Muscle of leg (tissue), 16 donors: ENCODE measurements at places on chromosomes 16 and 17. TPM values are rescaled to one million over a fixed set of nuclear protein-coding genes. Genes with fewer than 3 reads are reported as not detected.

Gene DUS1L
- 43.6 TPM for total RNA-seq

Gene RNU2-1
- total RNA-seq, result not detected

Gene ITGAL
- total RNA-seq, result 0.89 TPM

Gene EPX
- 0.09 TPM for total RNA-seq

- no peaks in the 10 kb centered on the region for H3K36me3 ChIP-seq
- no peak overlapping the region for H3K4me3 ChIP-seq
- H3K4me1 ChIP-seq, result no peaks in the 10 kb centered on the region
- no peaks in the 10 kb centered on the region for H3K27me3 ChIP-seq
- H3K27ac ChIP-seq, result no peak overlapping the region
Measured at GRCh38 chr17:51818777-51819176, 339.7 kb downstream of the CA10 start.

- H3K4me1 ChIP-seq, result peaks cover 29% of the 10 kb centered on the region
- H3K4me3 ChIP-seq, result no peak overlapping the region
- peak overlapping the region; percentile 57 for H3K27ac ChIP-seq
- no peaks in the 10 kb centered on the region for H3K27me3 ChIP-seq
Measured at GRCh38 chr16:69830534-69831211, 68.5 kb downstream of the WWP2 start.

- peaks cover 28% of the 10 kb centered on the region for H3K4me1 ChIP-seq
- H3K27me3 ChIP-seq, result no peaks in the 10 kb centered on the region
- no peak overlapping the region for H3K27ac ChIP-seq
- H3K36me3 ChIP-seq, result peaks cover 2% of the 10 kb centered on the region
- no peak overlapping the region for H3K4me3 ChIP-seq
Measured at GRCh38 chr16:49548325-49548970, 174.8 kb downstream of the C16orf78 start.

DNA sequence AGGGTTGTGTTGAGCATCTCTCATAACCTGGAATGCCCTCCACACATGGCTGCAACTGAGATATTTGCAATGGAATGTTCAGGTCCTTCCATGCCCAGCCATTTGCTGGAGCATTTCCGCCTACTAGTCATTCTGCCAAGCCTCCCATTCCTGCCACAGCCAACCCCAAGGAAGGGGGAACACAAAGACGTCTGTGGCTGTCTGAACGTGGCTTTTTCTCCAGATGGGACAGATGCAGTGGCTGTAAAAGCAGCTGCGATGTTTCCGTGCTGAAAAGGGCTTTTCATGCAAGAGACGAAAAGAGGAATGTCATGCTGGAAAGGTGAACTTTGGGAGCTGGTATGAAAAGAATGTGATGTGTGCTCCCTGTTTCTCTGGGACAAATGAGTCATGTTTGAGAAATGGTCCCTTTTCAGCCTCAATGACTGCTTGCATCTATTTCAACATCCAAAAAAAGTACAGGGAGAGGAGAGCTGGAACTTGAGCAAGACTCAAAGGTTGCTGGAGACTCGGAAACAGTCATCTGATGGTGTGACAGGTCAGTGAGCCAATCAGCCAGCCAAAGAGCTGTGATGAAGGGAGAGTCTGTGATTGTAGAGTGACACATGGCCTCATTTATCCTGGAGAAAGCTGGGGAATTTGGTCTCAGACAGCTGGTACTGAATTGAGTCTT lies 208.9 kb downstream of the SHISA9 start:
- H3K27me3 ChIP-seq, result no peaks in the 10 kb centered on the region
- no peaks in the 10 kb centered on the region for H3K4me1 ChIP-seq
- DNase-seq, result peak; percentile 19
- no peak overlapping the region for H3K27ac ChIP-seq

GRCh38 chr16:8305201-8305600 lies 285.1 kb downstream of the TMEM114 start:
- H3K27ac ChIP-seq, result no peak overlapping the region
- no peak for DNase-seq
- H3K4me1 ChIP-seq, result peaks cover 2% of the 10 kb centered on the region
- H3K4me3 ChIP-seq, result no peak overlapping the region
- no peaks in the 10 kb centered on the region for H3K36me3 ChIP-seq

DNA sequence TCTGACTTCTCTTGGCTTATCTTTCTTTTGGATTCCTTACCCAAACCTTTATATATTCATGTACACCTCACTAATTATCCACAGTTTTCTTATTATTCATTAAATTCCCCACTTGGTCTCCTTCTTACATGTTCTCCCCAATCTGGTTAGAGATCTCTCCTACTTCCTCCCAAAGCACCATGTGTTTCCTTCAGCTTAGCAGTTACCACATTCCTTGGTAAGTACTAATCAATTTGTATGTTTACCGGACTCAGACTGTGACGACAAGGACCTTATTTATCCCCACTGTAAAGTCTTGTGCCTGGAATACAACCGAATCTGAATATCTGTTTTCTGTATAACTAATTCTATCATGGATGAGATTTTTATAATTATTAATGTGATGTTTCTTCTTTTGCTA lies 389.5 kb downstream of the KCNJ2 start:
- no peak for DNase-seq
- peaks cover 4% of the 10 kb centered on the region for H3K4me1 ChIP-seq
- H3K36me3 ChIP-seq, result no peaks in the 10 kb centered on the region
- no peak overlapping the region for H3K4me3 ChIP-seq

DNA sequence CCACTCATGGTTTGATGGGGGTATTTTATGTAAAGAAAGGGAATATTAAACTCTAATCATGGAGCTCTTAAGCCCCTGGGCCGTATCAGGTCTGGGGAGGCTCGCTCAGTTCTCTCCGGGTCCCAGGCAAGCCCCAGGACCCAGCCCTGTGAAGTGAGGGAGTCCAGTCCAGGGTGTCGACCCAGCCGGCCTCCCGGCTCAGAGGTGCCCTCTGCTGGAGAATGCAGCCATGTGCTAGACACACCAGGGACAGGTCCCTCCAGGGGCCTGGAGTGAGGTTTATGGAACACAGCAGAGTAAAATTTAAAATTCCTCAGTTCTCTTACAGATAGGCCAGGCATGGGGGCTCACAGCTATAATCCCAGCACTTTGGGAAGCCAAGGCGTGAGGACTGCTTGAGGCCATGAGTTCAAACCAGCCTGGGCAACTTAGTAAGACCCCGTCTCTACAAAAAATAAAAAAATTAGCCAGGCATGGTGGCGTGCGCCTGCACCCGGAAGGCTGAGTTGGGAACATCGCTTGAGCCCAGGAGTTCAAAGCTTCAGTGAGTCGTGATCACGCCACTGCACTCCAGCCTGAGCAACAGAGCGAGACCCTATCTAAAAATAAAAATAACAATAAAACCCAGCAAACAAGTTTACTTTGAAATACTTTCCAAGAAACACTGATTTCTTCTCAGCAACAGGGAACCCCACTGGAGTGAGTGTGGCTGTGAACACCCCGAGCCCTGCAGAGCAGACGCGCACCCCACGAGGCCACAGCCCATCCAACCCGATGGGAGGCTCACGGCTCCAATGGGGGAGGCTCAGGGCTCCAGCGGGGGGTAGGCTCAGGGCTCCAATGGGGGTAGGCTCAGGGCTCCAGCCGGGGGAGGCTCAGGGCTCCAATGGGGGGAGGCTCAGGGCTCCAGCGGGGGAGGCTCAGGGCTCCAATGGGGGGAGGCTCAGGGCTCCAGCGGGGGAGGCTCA lies 72.2 kb downstream of the ZNF778 start:
- DNase-seq, result peak; percentile 39
- no peak overlapping the region for H3K27ac ChIP-seq
- H3K4me3 ChIP-seq, result no peak overlapping the region
- H3K27me3 ChIP-seq, result no peaks in the 10 kb centered on the region

GRCh38 chr16:49776085-49776595 lies 79.8 kb downstream of the ZNF423 start:
- H3K27ac ChIP-seq, result peak overlapping the region; percentile 77
- H3K27me3 ChIP-seq, result no peaks in the 10 kb centered on the region
- H3K4me3 ChIP-seq, result no peak overlapping the region

DNA sequence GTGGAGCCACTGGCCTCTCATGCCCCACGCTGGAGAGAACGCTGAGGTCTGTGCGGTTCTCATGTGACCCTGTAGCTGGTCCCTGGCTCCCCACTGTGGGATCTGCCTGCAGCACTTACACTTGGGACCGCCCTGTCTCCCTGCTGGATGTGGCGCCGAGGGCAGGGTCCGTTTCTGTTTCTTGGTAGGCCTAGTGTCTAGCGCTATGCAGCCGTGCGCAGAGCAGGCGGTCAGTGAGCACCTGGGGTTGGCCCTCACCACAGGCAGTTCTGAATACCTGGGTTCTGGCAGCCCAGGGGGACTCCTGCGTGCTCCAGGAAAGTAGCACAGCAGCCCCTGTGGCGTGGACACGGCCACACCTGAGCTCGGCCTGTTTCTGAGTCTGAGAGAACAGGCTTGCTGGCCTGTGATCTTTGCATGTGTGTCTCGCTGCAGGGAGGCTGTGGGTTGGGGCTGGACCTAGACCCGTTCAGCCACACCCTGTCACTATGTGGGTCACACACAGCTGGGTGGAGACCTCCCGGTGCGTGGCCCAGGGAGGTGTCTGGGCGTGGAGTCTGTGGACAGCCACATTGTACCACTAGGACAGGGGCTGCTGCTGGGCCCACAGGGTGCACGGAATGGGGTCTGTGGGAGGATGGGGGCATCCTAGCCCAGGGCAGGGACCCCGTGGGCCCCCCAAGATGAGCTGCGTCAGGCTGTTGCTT lies 2.8 kb downstream of the CAPN15 start:
- H3K36me3 ChIP-seq, result peaks cover 9% of the 10 kb centered on the region
- no peaks in the 10 kb centered on the region for H3K27me3 ChIP-seq
- H3K4me3 ChIP-seq, result no peak overlapping the region

DNA sequence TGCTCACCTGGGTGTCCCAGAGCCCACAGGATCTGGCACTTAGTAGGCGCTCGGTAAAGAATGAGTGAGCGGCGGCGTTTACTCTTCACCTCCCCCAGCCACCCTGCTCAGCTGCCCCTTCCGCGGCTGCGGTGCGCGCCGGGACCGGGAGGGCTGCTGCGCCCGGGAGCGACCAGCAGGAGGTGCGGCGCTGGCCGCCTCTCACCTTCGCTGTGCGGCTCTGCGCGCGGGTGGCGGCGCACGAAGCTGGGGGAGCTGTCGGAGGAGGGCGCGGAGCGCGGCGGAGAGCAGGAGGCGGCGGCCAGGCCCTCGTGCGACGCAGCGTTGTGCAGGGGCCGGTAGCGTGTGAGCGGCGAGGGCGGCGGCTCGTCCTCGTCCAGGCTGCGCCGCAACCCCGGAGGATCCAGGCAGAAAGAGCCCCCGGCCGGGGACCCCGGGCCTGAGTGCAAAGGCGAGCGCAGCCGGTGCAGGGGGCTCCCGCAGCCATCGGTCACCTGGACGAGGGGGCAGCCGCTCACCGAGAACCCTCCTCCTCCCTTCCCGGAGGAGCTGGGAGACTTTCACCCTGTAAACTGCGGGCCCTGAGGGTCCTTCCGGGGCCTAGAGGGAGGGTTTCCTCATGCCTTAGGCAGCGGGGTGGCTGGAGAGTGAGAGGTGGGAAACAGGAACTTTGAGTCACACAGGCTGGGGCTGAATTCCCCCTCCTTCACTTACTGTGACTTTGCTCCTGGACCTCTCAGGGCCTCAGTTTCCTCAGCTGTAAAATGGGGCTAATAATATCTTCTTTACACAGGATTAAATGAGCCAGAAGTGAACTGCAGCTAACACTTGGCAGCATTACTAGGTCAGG lies 12.5 kb downstream of the SAMD14 start:
- H3K27ac ChIP-seq, result no peak overlapping the region
- peak; percentile 78 for DNase-seq
- H3K27me3 ChIP-seq, result peaks cover 34% of the 10 kb centered on the region
- no peaks in the 10 kb centered on the region for H3K36me3 ChIP-seq

DNA sequence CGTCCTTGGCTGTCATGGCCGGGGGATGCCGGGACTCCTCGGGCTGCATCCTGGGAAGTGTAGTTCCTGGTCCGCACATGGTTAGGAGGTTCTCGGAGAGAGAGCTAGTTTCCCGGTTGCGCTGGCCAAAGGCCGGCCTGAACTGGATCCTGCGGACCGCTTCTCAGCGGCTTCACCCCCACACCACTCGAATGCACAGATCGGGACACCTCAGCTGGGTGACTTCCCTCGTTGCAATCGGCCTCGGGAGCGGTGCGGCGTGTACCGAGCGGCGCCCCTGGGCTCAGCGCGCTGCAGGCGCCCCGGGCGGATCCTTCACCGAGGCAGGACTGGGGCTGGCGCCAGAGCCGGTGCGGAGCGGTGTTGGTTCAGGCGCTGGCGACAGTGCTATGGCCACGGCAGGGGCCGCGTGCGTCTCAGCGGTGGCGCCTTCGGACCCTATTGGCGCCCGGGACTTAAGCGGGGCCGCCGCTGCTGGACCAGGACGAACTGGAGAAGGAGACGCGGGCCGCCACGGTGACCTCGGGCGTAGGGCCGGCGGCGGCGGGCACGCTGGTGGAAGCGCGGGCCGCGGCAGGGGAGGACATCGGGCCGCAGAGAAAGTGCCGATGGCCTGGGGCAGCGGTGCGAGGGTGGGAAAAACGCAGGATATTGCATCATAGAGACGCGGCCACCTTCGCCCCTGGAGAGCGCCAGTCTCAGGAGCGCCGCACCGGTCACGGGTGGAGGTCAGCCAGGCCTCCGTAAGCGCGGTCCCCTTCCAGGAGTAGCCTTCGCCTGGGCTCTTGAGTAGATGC lies 11.4 kb downstream of the ZNF629 start:
- H3K36me3 ChIP-seq, result peaks cover 63% of the 10 kb centered on the region
- H3K4me1 ChIP-seq, result peaks cover 44% of the 10 kb centered on the region
- H3K4me3 ChIP-seq, result peak overlapping the region; percentile 56
- H3K27ac ChIP-seq, result peak overlapping the region; percentile 79

GRCh38 chr16:31238041-31238440 lies 21.1 kb upstream of the PYDC1 start:
- no peak overlapping the region for H3K27ac ChIP-seq
- H3K27me3 ChIP-seq, result peaks cover 2% of the 10 kb centered on the region
- H3K4me3 ChIP-seq, result no peak overlapping the region
- no peak for DNase-seq
